T-helper 2 cell treated with Interferon-gamma antibody and Interleukin-4, amounts not matched to agents 5 μg/mL and 100 μg/mL, for 36 hours (primary cell): ENCODE measurements at places on chromosomes 7 and 10.
A peak's percentile ranks its signal among the peaks of the same experiment; 100 is the strongest.

DNA sequence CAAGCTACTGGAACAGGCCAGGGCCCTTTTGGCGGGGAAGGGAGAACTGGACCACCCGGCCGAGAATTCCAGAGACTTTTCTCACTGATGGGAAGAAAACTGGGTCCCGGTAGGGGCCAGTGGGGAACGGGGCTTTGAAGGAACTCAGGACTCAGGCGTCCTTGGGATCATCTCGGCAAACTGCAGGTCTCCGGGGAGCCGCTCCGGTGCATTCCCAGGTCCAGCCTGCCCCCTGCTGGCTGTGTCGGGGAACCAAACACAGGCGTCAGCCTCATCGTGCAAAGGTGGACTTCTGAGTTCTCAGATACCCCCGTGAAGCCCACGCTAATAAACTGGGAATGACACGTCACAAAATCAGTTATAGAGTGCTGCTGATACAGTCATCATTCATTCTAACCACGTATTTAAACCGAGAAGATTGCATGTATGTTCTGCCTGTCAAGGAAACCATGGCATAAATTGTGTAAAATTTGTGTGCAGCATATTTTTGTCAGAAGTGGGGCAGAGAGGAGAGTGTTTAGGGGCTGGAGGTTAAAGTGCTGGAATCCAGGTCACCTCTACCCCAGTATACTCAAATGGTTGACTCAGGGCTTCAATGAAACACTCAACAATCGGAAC lies 76.1 kb upstream of the CPXM2 start:
- DNase-seq: no peak

DNA sequence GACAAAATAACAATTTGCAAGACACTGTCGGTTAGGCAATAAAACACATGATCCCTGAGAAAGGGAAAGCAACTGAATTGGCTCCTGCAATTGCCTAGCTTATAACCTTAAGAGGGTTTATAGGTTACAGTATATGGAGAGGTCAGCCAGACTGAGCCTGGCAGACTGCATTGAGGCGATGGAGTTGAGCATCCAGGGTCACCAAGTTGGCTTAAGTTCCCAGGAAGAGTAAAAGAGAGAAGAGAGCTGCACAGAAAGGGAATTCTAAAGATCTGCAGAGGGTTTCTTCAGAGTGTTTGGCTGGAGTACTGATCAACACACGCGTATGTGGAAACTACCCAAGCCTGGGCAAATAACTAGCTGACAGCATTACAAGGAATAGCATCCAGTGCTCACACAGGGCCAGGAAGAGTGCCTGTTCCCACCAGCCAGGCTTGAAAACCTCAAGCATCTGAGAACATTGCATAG lies 11.2 kb downstream of the ANKMY2 start:
- DNase-seq: no peak

DNA sequence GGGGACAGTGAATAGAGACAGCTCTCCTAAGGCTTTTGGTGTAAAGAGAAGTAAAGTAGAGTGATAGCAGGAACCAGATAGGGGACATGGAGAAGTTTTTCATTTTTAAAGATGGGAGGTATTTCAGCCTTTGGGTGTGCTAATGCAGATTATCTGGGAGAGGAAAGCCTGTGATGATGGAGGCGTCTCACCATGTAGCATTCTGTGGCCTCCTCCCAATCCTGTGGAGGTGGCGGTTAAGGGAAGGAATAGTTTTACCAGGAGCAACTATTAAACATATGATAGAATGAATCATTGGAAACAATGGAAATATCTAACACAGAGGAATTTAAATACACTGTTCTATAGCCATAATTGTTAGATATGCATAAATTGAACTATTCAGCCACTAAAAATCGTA lies 101.3 kb downstream of the CNNM2 start:
- DNase-seq: no peak

DNA sequence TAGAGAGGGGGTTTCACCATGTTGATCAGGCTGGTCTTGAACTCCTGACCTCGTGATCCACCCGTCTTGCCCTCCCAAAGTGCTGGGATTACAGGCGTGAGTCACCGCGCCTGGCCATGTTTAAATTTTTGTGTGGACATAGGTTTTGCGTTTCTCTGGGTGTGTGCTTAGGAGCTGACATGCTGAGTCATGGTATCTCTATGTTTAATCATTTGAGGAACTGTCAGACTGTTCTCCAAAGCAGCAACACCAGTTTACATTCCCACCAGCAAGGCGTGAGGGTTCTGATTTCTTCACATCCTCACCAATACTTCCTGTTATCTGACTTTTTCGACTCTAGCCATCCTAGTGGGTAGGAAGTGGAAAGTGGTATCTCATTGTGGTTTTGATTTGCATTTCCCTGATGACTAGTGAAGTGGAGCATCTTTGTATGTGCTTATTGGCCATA lies 153.7 kb downstream of the DNAJB6 start:
- peak; percentile 71 for DNase-seq

- no peak for DNase-seq
Observed at GRCh38 chr7:1567896-1568510, 1.8 kb downstream of the PSMG3 start.

GRCh38 chr7:128069373-128070364 lies 38.4 kb upstream of the LRRC4 start:
- no peak for DNase-seq

DNA sequence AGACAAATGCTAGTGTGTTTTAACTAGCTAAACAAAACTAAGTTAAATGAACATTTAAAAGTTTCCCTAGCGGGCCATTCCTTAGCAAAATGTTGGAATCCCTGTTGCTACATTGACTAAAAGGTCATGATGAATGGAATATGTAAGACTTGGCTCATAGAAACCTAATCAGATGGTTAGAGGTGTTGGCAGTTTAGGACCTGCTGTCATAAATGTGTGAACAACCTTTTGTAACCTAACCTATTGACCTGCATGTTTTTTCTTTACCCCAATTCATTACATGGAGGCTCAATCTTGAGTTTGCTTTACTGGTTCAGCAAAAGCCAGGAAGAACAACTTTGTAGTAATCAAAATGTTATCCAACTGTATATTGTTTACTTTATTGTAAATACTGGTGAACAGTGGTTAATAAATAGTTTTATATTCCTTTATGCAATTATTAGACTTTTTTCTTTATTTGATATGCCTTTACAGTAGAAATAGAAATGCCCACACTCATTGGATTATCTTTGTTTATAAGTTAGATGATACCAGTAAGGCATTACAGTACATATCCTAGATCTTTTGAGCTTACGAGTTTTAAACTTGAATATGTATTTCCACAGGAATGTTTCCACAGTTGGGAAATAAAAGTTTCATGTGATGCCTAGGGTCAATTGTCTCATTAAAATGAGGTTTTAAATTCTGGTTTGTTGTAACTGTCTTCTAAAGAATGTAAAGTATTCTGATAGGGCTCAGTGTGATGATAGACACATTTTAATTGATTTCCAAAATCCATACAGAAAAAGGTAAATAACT lies 11.6 kb downstream of the CBX3 start:
- DNase-seq: no peak

GRCh38 chr10:60114765-60115586 lies 208.6 kb upstream of the CCDC6 start:
- peak; percentile 6 for DNase-seq

DNA sequence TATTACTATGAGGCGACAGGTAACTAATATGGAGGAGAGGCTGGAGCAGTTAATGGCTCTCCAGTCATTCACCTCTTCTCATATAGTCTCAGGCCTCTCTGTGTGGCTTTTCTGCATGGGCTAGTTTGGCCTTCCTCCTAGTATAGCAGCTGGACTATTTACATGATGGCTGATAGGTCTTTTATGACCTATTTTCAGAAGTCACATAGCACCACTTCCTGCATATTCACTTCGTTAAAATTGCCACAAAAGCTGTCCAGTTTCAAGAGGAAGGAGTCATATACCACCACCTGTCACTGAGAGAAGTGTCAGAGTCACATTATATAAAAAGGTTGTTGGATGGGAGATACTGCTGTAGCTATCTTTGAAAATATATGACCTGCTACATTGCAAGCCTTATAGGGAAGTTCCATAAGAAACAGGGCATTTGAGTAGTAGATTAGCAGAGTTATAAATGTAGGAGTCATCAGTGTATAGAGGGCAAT lies 8.0 kb upstream of the DMTF1 start:
- no peak for DNase-seq

DNA sequence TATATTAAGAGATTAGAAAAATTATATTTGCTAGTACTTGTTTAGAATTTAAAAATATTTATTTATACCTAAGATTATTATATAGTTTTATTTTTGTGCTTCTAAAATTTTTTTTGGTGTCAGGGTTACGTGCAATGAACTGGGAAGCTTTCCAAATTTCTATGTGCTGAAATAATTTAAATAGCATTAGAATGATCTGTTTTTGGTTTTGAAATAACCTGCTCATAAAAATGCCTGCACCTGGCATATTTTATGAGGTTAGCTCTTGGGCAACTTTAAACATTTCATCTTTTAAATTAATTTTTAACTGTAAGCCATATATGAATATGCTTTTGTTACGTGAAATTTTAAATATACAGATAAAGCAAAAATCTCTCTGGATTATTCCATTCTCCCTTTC lies 482.5 kb downstream of the GLRX3 start:
- no peak for DNase-seq

DNA sequence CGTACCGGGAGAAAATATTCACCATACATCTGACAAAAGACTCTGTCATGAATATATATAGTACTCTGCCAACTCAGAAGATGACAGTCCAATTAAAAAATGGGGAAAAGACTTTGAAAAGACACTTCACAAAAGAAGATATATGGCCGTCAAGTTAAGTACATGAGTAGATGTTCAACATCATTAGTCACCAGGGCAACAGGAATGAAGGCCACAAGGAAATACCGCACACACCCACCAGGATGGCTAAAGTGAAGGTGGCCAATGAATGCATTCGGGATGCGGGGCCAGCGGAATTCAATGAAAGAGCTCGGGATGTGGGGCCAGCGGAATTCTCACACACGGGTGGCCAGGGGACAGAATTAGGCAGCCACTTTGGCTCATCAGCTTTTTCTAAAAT lies 42.2 kb downstream of the MAD1L1 start:
- DNase-seq: no peak

DNA sequence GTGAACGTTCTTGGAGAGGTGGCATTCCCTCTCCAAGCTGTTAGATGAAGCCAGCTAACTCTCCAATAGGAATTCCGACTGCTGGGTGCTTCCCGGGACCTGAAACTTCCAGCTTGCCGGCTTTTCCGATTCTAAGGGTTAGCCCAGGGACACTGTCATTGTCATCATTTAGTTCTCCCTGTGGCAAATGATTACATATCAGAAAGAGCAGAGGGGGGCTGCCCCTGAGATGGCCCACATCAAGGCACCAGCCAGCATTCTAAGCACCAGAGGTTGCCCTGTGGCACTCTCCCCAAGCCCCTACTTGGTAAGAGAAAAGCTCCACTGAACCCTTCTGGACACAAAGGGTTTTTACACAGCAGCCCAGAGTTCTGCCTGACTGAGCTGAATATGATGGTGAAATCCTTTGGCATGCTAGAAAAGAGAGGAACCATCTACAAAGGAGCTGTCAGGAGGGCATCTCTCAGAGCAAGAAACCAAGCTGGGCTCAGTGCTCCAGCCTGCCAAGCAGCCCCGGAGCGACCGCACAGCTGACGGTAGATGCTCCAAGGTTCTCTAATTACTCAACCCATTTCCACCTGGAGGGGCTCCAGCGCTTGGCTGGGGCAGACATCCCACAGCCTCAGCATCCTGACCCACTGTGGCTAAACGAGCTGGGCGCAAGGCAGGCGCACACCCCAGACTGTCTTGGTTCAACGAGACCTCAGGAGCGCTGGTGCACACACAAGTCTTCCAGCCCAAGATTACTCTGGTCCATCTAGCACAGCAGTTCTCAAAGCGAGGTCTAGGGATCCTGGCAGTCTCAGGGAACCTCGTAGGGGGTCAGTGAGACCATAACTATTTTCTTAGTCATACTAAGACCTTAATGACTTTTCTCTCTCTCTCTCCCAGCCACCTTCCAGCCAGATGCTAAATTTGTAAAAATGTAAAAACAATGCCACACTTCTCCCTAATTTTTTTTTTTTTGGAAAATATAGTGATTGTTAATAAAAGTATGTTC lies 160.5 kb downstream of the GFRA1 start:
- no peak for DNase-seq

- no peak for DNase-seq
Observed at GRCh38 chr7:66140924-66141323, 26.3 kb downstream of the CRCP start.

DNA sequence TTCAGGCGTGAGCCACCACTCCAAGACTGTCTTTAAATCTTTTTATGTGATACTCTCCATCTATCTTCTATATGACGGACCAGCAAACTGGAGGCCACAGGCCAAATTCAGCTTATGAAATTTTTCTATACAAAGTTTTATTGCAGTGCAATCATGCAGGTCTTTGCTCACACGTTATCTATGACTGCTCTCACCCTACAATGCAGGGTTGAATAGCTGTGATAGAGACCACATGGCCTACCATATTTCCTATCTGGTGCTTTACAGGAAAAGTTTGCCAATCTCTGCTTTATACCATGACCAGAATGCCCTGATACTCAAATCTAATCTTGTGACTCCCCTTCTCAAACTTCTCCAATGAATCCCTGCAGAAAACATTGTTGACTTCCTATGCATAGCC lies 89.5 kb upstream of the ACBD5 start:
- no peak for DNase-seq

DNA sequence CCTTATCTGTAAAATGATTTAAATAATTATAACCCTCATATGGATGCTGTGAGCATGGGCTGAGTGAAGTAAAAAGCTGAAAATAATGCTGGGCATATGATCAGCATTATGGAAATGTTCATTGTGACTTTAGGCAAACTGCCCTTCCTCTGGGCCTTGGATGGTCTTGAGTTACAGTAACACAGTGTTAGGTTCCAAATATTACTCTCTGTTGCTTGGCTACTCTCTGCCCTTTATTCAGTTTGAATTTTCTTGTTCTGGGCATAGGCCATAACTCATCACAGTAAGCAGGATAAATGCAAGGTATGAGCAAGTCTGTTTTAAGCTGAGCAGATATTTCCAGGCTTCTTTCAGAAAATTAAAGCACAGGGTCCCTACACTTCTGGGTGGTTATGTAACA lies 868.0 kb downstream of the KCNMA1 start:
- no peak for DNase-seq

GRCh38 chr10:70974351-70974901 lies 86.1 kb upstream of the PCBD1 start:
- DNase-seq: no peak

DNA sequence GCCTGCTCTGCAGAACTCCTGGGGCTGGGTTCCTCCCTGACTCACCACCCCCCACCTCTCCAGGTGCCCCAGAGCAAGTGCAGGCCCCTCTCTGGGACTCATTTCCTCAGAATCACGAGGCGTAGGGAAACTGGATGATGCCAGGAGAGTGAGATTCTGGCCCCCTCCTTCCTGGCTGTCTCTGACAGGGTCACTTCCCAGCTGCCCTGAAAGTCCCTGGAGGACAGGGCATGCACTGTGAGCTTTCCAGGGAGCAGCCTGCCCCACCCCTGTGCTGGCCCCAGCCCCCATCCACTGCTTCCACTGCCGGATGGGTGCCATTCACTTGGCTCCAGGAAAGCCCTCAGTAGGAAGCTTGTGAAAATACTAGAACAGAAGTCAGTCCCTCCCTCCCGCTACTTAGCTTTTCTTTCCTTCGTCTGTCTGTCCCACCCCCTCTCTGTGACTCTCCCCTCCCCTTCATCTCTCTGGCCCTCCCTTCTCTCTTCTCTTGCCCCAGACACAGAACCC lies 10.4 kb downstream of the TACR2 start:
- DNase-seq: no peak

GRCh38 chr7:91784469-91784868 lies 96.0 kb downstream of the MTERF1 start:
- no peak for DNase-seq

- no peak for DNase-seq
Observed at GRCh38 chr7:115013886-115014285, 92.0 kb downstream of the MDFIC start.

GRCh38 chr7:139602143-139602722 lies 78.7 kb downstream of the CLEC2L start:
- DNase-seq: no peak
